ENCODE measurements at places on chromosomes 5 and 9.

DNA sequence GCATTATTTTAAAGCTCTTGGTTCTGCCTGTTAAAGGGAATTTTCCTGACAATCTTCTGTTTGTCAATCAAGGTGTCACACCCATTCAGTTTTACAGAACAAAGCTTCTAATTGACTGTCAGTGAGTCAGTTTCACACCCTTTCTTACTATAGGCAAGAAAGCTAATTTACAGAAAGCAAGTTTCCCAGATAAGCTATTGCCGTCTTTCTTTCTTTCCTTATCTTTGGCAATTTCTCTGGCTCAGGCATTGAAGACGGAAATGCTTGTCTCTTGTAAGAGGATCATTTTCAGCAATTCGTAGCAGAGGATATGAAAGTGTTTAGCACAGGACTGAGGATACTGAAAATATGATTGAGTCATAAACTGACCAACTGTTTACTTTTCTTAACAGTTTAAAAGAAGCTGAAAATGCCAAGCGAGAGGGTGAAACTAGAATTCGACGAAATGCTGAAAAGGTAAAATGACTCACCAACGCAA is 27.0 kb downstream of the SPINK5 start:
- no peak for DNase-seq

GRCh38 chr9:128887914-128888350 is 6.0 kb downstream of the LRRC8A start:
- no peak for DNase-seq

DNA sequence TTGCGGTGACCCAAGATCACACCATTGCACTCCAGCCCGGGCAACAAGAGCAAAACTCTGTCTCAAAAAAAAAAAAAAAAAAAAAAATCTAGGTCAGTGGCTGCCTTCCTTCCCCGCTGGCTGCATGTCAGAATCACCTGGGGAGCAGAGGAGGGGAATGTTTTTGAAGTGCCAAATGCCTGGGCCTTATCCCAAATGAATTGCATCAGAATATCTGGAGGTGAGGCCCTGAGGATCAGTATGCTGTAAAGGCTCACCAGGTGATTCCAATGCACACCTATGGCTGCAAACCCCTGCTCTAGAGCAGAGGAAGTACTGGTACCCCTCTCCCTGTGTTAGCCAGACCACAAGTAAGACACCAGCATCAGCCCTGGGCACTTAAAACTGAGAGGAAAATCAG is 44.7 kb upstream of the GABRP start:
- no peak for DNase-seq

DNA sequence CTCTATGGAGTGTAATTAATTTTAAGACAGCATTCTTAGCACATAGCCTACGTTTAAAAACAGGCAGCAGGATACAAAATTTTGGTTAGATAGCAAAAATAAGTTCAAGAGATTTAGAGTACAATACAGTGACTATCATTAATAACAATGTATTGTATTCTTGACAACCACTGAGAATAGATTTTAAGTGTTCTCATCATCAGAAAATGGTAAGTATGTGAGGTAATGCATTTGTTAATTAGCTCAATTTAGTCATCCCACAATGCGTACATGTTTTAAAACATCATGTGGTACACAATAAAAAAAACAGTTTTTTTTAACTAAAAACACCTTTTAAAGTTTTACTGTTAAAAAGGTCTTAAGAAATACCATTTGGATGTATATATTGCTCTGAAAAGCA is 94.2 kb downstream of the MUSK start:
- DNase-seq: no peak

GRCh38 chr5:147666419-147666818 is 116.1 kb downstream of the JAKMIP2 start:
- no peak for DNase-seq

GRCh38 chr9:37954581-37954981 is 50.7 kb upstream of the SLC25A51 start:
- DNase-seq: no peak

- no peak for DNase-seq
These were observed 25.5 kb downstream of the OTULINL start for GRCh38 chr5:14607104-14607503.

DNA sequence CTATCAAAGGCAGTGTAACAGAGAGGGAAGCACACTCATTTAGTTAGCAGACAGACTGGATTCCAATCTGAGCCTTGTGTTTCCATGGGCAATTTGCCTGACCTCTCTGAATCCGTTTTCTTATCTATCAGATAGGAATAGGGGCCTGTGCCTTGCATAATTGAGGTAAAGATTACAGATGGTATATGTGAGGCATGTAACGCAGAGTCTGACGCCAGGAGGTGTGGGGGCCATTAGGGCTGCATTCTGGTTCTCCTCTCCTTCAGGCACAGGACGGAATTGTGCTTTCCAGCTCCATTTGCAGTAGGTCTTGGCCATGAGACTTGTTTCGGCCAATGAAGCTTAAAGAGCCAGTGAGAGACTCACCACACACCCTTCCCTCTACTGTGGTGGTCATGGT is 97.6 kb downstream of the FRMD3 start:
- DNase-seq: no peak

GRCh38 chr5:18394443-18394804 is 760.2 kb downstream of the TAF11L14 start:
- no peak for DNase-seq

DNA sequence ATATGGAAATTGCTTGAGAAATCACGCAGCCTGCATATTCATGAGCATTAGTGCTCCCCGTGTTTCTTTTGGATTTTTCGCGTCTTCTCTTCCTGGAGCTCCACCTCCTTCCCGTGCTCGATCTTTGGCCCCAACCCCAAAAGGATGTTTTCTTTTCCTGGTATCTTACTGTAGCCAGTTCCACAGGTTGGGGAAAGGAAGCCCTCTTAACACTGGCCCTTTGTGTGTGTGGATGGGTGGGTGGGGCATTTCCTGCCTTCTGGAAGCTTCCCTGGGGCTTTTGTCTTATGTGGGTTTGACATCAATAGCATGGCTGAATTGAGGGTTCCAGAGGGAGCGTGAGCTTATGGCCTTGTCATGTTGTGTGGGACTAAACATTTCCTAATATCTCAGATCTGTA is 21.9 kb downstream of the STXBP1 start:
- no peak for DNase-seq

- DNase-seq: no peak
These were observed 132.7 kb downstream of the PDE4D start for GRCh38 chr5:59760785-59761348.

GRCh38 chr5:124397317-124397716 is 349.1 kb downstream of the ZNF608 start:
- DNase-seq: no peak

GRCh38 chr5:75363726-75364495 is 26.9 kb downstream of the HMGCR start:
- DNase-seq: no peak

- DNase-seq: no peak
These were observed 7.0 kb downstream of the TBC1D9B start for GRCh38 chr5:179900711-179901110.

GRCh38 chr5:31604240-31604639 is 34.7 kb upstream of the PDZD2 start:
- DNase-seq: no peak

DNA sequence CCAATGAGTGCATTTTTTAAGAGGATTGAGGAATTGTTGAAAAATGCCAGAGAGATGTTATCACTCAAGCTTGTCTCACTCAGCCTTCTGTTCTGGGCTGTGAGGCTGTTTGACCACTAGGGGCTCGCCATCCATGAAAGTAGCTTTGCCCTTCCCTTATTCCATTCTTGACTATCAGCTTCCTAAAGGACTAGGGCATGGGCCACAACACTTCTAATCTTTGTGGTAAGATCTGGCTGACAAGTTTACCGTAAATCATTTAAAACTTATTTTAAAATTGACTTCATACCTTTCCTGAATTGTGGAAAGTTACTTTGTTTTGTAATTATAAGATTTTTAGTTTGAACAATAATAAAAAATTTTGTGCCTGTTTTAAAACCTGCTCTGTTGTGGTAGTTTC is 49.5 kb downstream of the TJP2 start:
- no peak for DNase-seq

GRCh38 chr9:128899566-128900322 is 17.8 kb downstream of the LRRC8A start:
- DNase-seq: no peak

DNA sequence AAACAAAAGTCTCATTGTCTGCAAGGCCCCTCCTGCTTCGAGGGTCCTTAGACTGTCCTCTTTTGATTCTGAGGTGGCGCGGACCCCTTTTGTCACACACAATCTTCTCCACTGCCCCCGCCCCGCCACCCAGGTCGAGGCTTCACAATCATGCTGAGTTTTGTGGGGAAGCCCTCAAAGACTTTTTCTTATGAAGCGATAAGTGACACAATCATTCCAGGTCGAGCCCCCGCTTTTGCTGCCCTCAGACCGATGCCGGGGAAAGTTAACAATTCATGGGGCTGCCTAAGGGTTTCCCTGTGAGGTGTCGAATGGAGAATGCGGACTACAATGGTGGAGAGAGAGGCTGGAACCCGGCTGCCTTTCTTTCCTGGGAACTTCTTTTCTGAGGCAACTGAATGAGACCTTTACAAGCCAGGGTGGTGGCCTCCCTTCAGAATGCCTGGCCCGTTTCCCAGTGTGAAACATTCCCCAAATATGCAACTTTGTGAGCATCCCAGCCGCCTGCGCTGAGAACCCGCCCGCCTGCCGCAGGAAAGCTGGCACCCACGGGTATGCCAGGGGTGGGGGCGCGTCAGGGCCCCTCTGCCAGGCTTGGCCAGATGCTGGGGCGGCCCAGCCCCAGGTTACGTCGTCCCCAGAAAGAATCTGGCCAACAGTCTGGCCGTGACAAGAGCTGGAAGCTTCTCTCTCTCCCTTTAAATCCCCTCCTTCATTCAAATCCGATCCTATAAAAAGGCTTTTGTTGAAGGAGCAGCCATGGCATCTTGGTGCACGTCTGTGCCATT is 71.9 kb downstream of the MAP1B start:
- no peak for DNase-seq

- no peak for DNase-seq
These were observed 826 bp downstream of the PAIP1 start for GRCh38 chr5:43555895-43556606.

GRCh38 chr5:84727708-84728107 is 343.0 kb upstream of the EDIL3 start:
- no peak for DNase-seq

DNA sequence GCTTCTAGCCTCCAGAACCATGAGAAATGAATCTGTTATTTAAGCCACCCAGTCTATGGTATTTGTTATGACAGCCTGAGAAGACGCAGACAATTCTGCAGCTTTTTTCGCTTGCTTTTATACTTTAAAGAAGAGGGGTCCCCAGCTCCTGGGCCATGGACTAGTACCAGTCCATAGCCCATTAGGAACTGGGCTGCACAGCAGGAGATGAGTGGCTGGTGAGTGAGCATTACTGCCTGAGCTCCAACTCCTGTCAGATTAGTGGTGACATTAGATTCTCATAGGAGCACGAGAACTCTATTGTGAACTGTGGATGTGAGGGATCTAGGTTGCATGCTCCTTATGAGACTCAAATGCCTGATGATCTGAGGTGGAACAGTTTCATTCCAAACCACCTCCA is 151.7 kb downstream of the PTTG1 start:
- no peak for DNase-seq

GRCh38 chr9:21854594-21854993 is 52.2 kb downstream of the MTAP start:
- DNase-seq: no peak

GRCh38 chr9:136949239-136949816 is 2.7 kb upstream of the LCN12 start:
- DNase-seq: no peak

DNA sequence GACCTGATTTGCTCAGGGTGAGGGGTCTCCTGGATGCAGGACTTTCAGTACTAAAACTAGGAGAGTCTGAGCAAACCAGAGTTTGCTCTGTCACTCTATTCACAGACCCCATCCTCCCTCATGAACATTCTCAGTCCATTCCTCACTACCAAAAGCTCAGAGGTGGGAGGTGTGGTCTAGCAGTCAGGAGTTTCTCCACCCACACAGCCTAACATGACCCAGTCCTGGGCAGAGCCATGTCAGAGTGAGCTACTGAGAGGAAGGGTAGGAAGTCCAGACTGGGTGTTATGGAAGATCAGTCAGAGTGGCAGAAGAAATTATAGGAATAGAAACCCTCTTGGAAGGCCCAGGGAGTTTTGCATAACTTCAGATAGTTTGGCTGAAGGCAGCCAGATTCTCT is 113.3 kb upstream of the GRAMD2B start:
- no peak for DNase-seq

DNA sequence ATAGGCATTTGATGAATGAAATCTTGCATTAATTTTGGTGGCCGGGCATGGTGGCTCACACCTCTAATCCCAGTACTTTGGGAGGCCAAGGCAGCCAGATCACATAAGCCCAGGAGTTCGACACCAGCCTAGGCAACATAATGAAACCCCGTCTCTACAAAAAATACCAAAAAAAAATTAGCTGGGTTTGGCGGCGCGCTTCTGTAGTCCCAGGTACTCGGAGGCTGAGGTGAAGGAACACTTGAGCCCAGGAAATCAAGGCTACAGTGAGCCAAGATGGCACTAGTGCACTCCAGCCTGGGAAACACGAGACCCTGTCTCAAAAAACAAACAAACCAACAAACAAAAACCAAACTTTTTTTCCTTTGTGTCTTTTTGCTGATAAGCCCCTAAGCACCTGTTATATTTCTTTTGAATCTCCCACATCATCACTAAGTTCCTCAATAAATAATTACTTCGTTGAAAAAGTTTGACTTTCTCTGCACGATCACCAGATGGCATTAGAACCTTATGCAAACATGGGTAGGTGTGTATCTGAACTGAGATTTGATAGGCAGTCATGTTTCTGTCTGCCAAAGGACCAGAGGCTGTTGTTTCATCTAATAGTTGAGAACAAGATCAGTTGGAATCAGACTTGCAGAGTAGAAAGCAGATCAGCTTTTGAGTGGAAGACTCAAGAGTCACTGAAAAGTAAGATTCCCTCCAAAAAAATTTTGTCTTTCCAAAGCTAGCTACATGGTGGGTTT is 5.5 kb upstream of the MATR3 start:
- DNase-seq: no peak

DNA sequence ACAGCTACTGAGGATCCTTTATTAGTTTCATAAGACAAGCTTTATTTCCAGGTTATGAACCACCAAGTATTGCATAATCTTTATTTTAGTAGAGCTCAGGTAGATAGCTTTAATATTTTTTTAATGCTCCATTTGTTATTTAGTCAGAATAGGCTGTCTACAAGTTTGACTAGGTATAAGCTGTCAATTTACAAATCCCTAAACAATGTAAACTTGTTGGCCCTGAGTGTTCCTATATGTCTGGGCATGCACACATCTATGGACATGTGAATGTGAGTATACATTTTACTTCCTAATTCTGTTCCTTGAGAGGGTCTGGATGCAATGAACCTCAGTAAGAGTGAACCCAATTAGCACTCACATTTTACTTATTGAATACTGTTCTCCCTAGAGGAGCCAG is 722.2 kb upstream of the PTPRD start:
- no peak for DNase-seq

GRCh38 chr5:73542020-73542419 is 23.4 kb downstream of the ANKRA2 start:
- no peak for DNase-seq

GRCh38 chr5:140248414-140248813 is 54.5 kb downstream of the PFDN1 start:
- DNase-seq: no peak

Measured in activated CD8-positive, alpha-beta memory T cell treated with anti-CD3 and anti-CD28 coated beads for 1 hour (primary cell).